ENCODE measurements at places on chromosomes 7 and 10.

DNA sequence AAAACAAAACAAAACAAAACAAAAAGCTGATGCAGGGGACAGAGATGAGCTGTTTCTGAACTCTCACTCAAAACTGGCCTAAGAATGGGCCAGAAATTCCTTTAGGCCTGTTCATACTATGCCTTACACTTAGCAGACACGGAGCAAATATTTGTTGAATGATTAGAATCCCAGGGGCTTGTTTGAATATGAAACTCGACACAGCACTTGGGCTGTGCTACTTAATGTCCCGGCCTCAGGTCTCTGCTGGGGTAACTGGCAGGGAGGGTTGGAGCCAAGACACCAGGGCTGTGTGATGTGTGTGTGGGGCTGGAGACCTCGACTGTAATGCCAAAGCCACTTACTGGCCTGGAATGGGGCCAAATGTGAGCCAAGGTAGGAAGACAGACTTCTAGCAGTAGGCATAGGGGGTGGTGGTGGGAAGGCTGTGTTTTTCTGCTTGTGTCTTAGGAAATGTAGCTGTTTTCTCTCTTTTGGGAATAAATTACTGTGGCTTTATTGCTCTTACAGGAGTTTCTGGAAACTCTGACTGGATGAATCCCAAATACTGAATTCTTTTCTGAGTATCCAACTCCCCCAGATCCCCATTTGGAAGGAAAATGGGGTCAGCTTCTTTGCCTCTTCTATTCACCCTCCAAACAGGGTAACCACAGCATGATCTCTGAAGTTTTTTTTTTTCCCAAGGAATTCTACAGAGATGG, 66.7 kb downstream of the EMX2 start:
- peak; percentile 4 for DNase-seq

DNA sequence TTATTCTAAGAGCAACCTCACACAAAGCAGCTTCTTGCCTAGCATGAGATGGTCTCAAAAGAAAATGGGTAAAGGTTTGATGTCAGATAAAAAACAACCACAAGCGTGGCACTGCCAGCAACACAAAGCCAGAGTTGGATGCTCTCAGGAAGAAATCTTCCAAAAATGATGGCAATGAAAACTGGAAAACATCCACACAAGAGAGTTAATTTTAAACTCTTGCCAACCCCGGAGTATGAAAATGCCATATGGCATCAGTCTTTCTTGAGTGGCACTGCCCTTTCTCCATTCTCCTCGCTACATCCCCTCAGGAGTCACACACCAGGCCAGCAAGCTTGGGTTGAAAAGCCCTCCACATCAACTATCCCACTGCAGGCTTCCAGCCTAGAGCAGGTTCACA, 41.0 kb downstream of the CADPS2 start:
- no peak for DNase-seq

DNA sequence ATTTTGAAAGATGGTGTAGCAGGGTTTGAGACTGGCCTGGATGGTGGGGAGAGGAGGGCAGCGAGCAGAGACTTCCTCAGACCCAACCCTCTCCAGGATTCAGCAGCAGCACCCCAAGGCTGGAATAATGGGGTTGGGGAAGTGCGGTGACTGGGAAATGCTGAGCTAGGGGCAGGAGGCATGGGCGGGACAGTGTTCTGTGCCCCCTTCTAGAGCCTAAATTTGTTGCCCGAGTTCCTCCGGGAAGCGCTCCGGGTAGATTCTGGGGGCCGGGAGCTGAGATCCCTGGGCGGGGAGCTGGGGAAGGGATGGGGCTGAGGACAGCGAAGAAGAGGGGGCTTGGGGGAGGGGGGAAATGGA, at the start of gene CHAT:
Gene CHAT, plus strand, starts transcription at position 156 of the 360 bp plus-strand sequence. Its CDS starts 153 bp downstream, at position 309.
- DNase-seq = no peak

GRCh38 chr10:44393051-44393630, 8.2 kb upstream of the CXCL12 start:
- DNase-seq = no peak

- DNase-seq = no peak
These were observed 124.0 kb downstream of the TRRAP start for GRCh38 chr7:99002148-99002826.

DNA sequence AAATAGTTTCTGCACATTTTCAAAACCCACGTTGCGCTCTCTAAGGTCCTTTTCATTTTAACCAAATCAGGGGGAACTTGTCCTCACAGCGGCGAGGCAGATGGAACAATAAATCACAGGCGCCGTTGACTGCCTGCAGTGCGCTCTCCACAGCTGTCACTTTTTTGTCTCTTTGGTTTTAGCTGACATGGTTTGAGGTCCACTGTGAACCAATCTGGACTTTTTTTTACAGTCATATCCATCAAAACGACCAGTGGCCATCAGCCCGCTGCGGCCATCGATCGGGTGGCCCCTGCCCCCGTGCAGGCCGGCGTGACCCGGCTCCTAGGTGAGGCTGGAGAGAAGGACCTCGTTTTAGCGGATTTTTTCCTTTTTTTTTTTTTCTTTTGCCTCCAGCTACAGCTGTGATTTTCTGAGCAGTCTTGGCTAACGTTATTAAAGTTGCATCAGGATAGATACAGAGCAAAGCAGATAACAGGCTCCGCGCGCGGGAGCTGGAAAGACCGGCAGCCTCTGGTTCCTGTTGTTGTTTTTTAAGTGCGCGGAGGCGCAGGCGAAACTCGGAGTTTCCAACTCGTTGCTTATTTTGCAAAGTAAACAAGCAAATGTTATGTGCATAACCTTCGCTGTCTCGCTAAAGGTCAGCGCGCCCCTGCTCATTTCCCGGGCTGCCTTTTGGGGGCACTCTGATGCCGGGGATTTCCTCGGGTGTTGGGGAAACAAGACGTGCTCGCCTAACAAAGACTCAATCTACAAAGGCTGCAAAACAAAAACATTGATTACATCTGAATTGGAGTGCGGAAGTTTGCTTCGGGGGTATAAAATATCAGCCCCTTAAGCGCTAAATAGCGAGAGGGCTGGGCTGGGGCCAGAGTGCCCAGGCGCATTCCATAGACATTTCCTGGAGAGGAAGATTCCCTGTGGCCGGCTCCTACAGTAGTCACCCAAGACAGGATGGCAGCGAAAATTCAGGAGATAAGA, 414.8 kb upstream of the MKI67 start:
- DNase-seq = no peak

GRCh38 chr10:86289577-86289868, 77.1 kb downstream of the GRID1 start:
- DNase-seq = no peak

DNA sequence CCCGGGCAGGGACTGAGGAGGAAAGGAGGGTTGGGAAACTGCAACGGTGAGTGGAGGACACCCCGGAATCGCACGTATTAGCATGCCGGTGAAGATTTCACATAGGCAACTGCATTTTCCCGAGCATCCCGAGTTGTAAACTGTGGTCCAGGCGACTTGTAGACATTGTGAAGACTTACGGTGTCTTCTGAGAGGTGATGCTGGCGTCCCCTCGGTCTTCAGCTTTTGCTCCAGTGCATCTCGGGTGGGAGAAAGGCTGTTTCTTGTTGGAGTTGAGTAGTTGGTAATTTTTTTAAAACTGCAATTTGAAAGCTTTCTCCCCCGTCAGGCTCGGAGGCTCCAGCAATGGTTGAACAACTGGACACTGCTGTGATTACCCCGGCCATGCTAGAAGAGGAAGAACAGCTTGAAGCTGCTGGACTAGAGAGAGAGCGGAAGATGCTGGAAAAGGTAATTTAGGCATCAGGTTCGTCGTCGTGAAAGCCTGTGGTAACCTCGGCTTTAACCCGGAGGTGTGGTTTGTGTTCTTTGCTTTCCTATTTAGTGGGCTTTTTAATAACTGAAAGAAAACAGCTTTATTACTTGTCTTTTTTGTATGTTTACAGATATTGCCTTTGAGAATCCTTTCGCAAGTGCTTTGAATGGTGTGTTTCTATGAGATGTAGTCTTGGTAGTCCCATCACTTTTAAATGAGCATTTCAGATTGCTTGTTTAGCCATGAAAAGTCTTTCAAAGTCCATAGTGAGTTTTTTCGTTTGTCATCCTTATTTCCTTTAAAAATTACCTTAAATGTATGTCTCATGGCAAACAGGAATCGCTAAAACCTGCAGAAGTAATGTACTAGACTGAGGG, 687 bp downstream of the HELLS start:
- no peak for DNase-seq

DNA sequence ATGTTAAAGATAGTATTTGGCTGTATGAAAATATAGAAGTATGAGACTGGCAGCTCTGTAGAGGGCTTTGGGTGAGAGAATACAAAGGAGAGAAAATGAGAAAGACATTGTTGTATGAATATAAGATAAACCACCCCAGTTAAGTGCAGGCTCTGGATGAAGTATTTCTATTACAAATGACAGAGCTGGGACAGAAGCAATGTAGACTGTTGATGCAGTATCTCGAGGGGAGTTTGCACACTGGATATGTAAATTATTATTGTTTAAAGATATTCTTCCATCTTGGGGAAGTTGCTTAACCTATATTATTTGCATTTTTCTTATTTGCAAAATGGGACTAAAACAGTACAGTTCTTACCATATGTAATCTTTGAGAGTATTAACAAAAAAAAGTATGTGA, 31.5 kb downstream of the ENTPD1 start:
- no peak for DNase-seq

- DNase-seq = no peak
These were observed 120.4 kb downstream of the RGS10 start for GRCh38 chr10:119421891-119422681.

DNA sequence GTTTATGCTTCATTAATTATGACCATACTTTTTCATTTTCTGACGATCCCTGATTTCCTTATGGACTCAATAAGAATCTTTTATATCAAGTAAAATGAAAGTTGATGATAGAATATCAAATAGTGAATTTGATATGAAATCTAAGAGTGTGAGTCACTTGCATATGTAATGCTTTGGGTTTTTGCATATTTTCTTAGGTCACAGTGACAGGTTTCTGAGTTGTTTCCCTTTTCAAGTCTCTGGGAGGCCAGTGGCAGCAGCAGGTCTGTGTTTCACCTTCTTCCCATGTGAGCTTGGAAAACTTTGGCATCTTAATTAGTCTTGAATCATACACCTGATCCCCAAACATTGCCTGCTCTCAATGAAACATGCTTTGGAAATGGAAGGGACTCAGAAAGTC, 34.7 kb upstream of the GJD4 start:
- DNase-seq = no peak

GRCh38 chr10:75096749-75097148, 14.7 kb upstream of the SAMD8 start:
- no peak for DNase-seq

GRCh38 chr10:79329529-79329928, 17.7 kb upstream of the PPIF start:
- no peak for DNase-seq

DNA sequence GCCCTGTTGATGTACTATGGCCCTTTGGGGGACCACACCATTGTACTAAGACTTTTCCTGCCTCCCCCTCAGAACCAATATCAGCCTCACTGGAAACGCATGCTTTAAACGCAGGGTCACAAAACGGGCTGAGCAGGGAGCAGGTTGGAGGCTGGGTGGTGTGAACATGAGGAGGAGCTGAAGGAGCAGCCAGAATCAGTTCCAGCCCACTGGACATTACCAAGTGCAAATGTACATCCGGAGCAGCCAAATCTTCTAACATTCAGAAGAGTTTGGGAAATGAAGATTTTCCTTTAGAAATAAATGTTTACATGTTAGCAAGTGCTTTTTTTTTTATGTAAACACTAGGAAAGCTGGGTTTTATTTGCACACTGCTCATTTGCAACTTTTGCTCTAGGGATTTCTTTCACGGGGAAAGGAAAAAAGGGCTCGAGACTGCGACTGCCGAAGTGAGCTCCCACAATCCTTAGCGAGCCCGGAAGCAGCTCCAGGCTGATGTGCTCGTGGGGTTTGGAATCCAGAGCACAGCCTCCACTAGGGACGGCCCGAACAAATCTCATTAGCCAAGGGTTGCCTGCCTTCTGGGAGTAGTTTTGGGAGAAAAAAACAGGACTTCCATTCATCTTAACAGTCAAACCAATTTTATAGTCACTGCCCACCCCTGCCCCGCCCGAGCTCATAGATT, 108.0 kb upstream of the YAE1 start:
- no peak for DNase-seq

GRCh38 chr10:53135213-53135896, 362.8 kb upstream of the MBL2 start:
- DNase-seq = no peak

DNA sequence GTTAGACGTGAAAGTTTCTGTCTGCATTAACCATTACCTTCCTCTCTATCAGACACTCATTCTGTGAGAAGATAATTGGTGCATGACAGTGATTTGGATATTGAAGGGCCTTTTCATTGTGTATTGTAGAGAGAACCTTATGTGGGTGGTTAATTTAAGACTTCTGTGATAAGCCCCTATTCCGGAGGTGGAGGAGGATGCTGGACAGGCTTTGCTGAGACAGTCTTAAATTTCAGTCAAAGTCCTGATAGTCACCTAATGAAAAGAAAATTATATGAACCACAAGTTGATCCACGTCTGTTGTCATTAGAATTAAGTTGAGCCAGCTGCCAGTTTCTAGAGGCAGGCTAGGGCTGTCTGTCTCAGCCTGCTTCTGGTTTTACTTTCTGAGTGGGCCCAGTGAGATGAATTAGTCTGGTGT, 62.9 kb downstream of the CELF2 start:
- no peak for DNase-seq

- DNase-seq = no peak
These were observed 22.7 kb downstream of the HOXA1 start for GRCh38 chr7:27073076-27073475.

DNA sequence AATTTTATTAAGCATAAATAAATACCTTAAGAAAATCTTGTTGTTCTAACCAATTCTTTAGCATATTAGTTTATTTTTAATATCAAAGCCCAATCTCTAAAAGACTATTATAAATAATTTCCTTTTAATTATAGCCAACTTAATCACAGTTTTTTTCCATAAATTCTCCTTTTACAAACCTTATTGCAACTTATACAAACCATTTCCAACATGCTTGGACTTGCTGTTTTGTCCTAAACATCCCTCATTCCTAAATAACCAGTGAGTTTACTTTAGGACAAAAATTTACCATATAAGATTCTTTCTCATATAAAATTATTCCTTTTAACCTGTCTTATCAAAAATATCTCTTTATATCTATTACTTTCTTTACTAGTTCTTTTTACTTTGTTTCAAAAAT, 25.2 kb upstream of the LSM8 start:
- DNase-seq = no peak

- peak; percentile 5 for DNase-seq
These were observed 944.7 kb downstream of the SORCS3 start for GRCh38 chr10:105585753-105586152.

GRCh38 chr10:18216482-18216881, 76.3 kb downstream of the CACNB2 start:
- DNase-seq = no peak

DNA sequence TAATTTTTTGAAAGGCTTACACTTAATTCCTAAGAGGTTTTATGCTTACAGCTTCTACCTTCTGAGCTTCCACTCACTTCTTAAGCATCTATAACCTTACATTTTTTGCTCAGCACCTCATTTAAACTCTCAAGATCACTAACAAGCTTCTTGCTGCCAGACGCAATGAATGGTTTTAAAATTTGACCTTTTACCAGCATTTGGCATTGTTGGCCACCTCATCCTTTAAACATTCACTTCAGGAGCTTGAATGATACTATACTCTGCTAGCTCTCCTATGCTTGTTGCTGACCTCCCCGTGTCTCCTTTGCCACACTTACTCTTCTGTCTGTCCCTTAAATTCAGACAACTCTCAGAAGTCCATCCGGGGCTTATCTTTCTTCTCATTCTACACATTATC, 37.7 kb upstream of the ODAD2 start:
- peak; percentile 55 for DNase-seq

Data from non-pigmented ciliary epithelial cell (primary cell).